ENCODE measurements at places on chromosomes 5 and 9.

- no peak for DNase-seq
Observed at GRCh38 chr5:157165668-157166067, 396 bp downstream of the GARIN3 start.

- peak; percentile 7 for DNase-seq
Observed at GRCh38 chr5:95084757-95085156, 200.1 kb downstream of the MCTP1 start.

DNA sequence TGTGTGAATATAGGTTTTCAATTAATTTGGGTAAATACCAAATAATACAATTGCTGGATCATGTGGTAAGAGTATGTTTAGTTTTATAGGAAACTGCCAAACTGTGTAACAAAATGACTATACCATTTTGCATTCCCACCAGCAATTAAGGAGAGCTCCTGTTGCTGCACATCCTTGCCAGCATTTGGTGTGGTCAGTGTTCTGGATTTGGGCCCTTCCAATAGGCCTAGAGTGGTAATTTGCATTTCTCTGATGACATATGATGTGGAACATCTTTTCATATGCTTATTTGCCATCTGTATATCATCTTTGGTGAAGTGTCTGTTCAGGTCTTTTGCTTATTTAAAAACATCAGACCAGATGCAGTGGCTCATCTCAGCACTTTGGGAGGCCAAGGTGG, 11.6 kb upstream of the RFK start:
- DNase-seq: no peak

DNA sequence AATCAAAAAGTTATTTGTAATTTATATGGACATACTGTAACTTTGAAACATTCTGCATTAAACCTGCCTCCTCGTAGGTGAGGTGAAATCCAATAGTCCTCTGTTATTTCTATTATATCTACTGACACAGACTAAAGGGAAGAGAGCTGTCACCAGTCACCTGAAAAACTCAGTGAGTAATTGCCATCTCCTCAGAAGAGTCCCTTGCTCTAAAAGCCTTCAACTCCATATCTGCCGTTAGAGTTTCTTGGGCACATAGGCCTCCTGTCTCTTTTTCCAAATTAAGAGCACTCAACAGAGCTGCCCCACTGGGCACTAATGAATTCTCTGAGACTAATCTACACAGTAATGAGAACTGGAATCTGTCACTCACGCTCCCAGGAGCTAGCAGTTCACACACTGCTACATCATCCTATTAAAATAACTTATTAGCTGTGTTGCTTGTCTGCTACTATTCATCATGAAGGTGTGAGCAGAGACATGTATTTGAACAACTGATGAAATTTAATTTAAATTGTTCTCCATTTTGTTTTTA, 67.3 kb upstream of the VCAN start:
- DNase-seq: no peak

- DNase-seq: no peak
Observed at GRCh38 chr9:3758816-3759576, 233.2 kb upstream of the RFX3 start.

DNA sequence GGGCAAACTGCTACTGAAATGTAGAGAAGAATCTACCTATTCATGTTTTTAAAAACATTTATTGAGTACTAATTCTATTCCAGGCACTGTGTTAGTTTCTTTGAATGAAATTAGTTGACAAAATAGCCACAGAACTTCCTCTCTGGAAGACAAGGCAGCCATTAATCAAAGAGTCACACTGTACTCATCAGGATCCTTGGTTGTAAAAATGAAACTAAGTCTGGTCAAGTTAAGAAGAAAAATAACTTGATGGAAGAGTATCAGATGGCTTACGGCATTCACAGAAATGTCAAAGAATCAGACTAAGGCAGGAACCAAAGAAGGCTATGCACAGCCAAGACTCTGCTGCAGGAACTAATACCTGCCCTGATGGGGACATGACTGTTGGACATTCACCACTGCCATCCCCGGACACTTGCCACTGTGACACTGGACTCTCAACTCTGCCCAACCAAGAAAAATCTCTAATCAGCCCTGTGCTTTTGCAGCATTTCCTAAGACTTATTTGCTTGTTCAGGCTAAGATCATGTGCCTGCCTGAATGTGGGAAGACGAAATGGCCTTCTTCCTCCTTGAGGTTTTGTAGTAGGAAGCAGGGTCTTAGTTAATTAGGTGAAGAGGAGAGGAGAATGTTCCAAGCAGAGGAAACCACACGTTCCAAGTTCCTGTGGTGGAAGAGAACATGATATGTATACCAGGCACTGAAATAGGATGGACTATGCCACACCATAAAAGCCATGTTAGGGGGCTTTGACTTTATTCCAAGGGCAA, 23.3 kb upstream of the NDUFB6 start:
- no peak for DNase-seq

- DNase-seq: no peak
Observed at GRCh38 chr5:94467954-94468930, 150.2 kb downstream of the KIAA0825 start.

- DNase-seq: no peak
Observed at GRCh38 chr9:8653855-8654254, 854.3 kb upstream of the DMAC1 start.

- no peak for DNase-seq
Observed at GRCh38 chr9:108273988-108274387, 581.8 kb downstream of the ACTL7B start.

- no peak for DNase-seq
Observed at GRCh38 chr5:12294151-12294550, 389.9 kb upstream of the CTNND2 start.

DNA sequence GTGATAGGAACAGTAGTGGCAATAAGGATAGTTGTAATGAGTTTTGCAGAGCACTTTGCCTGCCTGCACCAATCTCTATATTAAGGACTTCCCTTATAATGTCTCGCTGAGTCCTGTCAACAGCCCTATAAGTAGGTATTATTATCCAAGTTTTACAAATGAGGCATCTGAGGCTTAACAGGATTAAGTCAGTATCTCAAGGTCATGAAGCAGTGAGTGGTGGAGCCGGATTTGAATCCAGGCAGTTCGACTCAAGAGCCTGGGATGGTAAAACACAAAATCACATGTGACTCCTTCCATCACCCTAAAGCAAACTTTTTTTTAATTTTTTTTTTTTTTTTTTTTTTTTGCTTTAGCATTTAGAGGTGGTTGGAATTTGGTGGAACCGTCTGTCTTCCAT, 59.0 kb upstream of the RARS1 start:
- DNase-seq: no peak

DNA sequence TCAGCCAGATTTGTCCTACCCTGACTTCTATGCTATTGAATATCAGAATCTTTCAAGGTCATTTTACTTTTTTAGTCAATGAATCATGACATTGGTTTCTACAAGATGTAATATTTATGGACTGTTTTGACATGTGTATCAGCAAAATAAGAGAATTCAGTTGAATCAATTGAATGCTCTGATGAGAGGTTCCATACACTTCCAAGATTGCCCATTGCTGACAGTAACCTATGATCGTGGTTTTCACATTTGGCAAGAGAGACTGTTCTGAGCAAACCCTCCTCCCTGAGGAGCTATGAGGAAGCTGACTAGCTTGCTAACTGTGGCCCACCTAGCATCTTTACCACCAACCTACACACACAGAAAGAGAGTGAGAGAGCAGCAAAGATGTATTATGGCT, 56.7 kb upstream of the FST start:
- DNase-seq: peak; percentile 86

DNA sequence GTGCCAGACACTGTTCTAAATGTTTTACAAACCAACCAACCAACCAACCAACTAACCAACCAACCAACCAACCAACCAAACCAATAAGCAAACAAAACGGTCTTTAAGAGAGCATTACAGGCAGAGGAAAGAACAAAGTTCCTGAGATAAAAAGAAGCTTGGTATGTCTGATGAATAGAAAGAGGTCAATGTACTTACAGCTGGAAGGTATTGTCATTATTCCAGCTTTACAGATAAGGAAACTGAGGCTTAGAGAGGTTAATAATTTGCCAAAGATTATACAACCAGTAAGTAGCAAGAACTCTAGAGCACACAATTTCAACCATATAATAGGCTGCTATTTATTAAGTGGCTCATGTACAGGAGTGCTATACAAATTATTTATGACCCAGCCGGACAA, 29.6 kb downstream of the C9orf57 start:
- no peak for DNase-seq

GRCh38 chr9:128886211-128886891, 4.4 kb downstream of the LRRC8A start:
- peak; percentile 29 for DNase-seq

DNA sequence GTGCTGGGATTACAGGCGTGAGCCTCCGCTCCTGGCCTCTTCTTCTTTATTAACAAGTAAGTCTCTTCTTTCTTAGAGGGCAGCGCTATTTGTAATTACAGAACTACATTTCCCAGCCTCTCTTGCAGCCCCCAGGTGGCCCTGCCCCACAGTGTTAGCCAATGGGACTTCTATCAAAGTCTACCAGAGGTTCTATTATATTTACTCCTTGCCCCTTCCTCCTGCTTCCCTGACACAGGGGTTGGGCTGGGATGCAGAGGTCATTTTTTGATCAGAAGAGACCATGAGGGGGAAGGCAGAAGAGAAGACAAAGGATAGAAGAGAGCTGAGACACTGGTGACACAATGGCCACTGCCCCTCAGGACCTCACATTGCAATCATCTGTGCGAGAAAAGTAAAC, 224.2 kb downstream of the SYK start:
- DNase-seq: no peak

DNA sequence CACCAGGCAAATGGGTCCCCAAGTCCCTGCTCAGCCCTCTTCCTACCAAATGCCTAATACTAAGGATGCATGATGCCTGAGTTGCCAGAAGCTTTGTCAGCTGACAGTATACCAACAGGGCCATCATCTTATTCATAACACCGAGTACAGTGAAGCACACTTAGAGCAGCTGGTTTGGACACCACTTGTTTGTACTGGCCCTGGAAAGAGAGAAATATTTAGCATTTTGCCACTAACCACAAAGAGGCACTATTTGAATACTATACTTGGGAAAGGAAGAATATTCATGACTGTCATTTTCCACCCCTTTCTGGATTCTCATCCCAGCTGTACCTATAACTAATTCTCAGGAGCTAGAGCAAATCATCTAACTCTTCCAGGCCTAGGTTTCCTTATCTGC, 364.4 kb upstream of the KIF2A start:
- DNase-seq: no peak

GRCh38 chr9:119009249-119009648, 360.0 kb downstream of the BRINP1 start:
- peak; percentile 61 for DNase-seq

DNA sequence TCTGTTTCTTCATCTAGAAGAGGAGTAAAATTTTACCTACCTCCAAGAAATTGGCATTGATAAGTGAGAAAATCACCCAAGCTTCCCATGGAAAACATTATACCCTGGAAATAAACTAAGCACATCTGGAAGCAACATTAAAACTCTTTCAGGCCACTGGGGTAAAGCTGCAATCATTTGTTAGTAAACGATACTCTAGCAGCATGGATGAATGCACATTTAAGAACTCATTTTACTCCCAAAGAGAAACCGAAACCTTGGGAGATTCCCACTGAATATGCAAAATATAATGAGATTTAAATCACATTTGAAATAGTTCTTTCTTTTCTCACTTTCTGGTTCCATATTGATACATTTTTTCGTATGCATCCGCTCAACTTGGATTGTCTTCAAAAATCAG, 467.5 kb downstream of the EFNA5 start:
- DNase-seq: no peak

DNA sequence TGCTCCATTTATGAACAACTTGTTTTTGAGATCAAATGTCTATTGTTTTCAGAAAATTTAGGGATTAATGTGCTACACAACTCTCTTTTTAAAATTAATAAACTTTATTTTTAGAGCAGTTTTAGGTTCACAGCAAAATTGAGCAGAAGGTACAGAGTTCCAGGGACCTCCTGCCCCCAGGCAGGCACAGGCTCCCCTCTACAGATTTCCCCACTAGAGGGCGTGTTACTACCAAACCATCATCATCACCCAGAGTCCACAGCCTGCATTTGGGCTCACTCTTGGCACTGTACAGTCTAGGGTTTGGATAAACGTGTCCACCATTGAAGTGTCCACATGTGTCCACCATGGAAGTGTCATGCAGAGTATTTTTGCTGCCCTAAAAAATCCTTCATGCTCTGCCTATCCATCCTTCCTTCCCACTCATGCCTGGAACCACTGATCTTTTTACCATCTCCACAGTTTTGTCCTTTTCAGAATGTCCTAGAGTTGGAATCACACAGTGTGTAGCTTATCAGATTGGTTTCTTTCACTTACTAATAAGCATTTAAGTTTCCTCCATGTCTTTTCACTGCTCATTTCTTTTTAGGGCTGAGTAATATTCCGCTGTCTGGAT, 61.7 kb downstream of the MRPL36 start:
- DNase-seq: peak; percentile 42

DNA sequence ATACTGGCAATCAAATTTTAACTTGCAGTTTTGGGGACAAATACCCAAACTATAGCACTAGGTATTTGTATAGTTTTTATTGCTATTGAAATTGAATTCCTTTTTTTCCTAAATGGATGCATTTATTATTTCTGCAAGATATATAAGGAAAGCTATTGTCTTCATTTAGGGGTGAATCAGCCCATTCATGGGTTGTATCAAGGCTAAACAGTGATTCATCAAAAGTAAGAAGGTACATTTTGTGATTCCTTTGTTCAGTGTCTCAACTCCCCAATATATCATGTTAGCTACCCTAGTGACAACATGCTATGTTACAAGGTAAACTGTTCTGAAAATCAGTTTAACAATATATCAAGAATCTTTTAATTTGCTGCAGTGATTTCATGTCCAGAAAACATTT, 185.7 kb downstream of the PLK2 start:
- DNase-seq: no peak

- DNase-seq: no peak
Observed at GRCh38 chr9:126097679-126098078, 228.9 kb upstream of the MVB12B start.

DNA sequence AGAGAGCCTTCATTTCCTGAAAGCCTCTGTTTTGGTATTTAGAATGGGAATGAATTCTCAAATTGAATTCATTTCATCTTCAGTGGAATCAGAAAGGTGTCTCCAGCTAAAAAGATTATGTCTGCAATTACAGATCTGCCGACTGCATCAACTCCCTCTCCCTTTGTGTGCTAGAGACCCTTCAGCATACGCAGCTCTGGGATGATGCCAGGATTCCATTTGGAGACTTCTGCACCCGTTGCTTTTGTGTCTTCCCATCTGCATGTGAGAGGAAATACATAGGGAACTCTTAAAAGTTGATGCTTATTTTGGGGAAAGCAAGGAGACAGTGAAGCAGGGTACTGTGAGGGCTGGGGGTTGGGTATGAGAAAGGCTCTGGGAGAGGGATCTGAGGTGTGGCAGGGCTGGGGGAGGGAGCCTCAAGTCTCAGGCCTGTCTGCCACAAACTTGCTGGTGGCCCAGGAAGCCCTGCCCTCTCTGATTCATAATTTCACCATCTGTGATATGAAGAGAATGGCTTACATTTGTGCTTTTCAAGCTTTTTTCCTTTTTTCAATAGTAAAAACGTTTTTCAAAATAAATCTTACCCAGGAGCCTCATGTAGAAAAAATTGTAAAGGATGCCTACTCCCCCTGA, 89.7 kb upstream of the SAP30L start:
- peak; percentile 30 for DNase-seq

GRCh38 chr9:642014-642413, 199.5 kb upstream of the DMRT1 start:
- DNase-seq: no peak

GRCh38 chr5:72057816-72058215, 49.5 kb upstream of the MAP1B start:
- no peak for DNase-seq
